Bladder microvascular endothelial cell (primary cell): ENCODE measurements at places on chromosomes 12 and 14. TPM values are rescaled to one million over a fixed set of nuclear protein-coding genes. Genes with fewer than 3 reads are reported as not detected.

WNT1 gene
- total RNA-seq = not detected in 2 replicates

PLEKHD1 gene
- 0.06 TPM in 1 of 2 replicates, not detected in the other for total RNA-seq

CLEC6A gene
- total RNA-seq = not detected in 2 replicates

LGMN gene
- total RNA-seq = 51.0 and 75.7 TPM in 2 replicates

LRRC9 gene
- not detected in 2 replicates for total RNA-seq

GOLT1B gene
- 17.5 and 24.6 TPM in 2 replicates for total RNA-seq

CLBA1 gene
- total RNA-seq = 3.2 and 3.3 TPM in 2 replicates

TMTC1 gene
- total RNA-seq = 2.5 and 7.8 TPM in 2 replicates

DDN gene
- total RNA-seq = under 0.01 and 0.13 TPM in 2 replicates

PITPNM2 gene
- total RNA-seq = 7.6 and 20.2 TPM in 2 replicates

PLBD1 gene
- 0.38 and 1.3 TPM in 2 replicates for total RNA-seq

EXOC3L4 gene
- total RNA-seq = not detected in 2 replicates

RTL1 gene
- total RNA-seq = not detected in 2 replicates

SPRING1 gene
- 18.8 and 24.9 TPM in 2 replicates for total RNA-seq

EEF1AKMT3 gene
- total RNA-seq = 2.1 and 2.8 TPM in 2 replicates

GALNT9 gene
- 0.13 TPM in 1 of 2 replicates, not detected in the other for total RNA-seq

SMARCD1 gene
- 43.1 and 62.9 TPM in 2 replicates for total RNA-seq

HCAR1 gene
- total RNA-seq = under 0.01 TPM in 1 of 2 replicates, not detected in the other

KRT74 gene
- total RNA-seq = not detected in 2 replicates

TAS2R31 gene
- total RNA-seq = 1.3 and 9.3 TPM in 2 replicates

TEX52 gene
- total RNA-seq = not detected in 2 replicates

MUCL1 gene
- total RNA-seq = not detected in 2 replicates

PPP1R1A gene
- total RNA-seq = not detected in 2 replicates

GLT1D1 gene
- total RNA-seq = not detected in 2 replicates

KRT3 gene
- total RNA-seq = not detected in 2 replicates

SENP1 gene
- total RNA-seq = 7.3 and 14.3 TPM in 2 replicates

FOXN4 gene
- not detected in 2 replicates for total RNA-seq

KIF26A gene
- total RNA-seq = 7.0 and 18.6 TPM in 2 replicates

SLC41A2 gene
- 5.5 and 17.8 TPM in 2 replicates for total RNA-seq

PIWIL1 gene
- total RNA-seq = not detected in 2 replicates

CCDC175 gene
- not detected in 2 replicates for total RNA-seq

HOXC4 gene
- not detected in 2 replicates for total RNA-seq

TOMM20L gene
- not detected in 2 replicates for total RNA-seq

PCED1B gene
- total RNA-seq = 0.06 and 0.32 TPM in 2 replicates

GDF3 gene
- total RNA-seq = 0.06 and 0.16 TPM in 2 replicates

GPR162 gene
- total RNA-seq = 0.50 and 1.5 TPM in 2 replicates

SPX gene
- total RNA-seq = 0.06 and 0.16 TPM in 2 replicates

C14orf39 gene
- total RNA-seq = not detected in 2 replicates

KLHL33 gene
- under 0.01 TPM in 2 replicates for total RNA-seq

PAPLN gene
- 7.8 and 73.1 TPM in 2 replicates for total RNA-seq

TESPA1 gene
- total RNA-seq = not detected in 2 replicates

TROAP gene
- 5.3 and 12.5 TPM in 2 replicates for total RNA-seq

KCNC2 gene
- total RNA-seq = 0.32 TPM in 1 of 2 replicates, not detected in the other

FAIM2 gene
- not detected in 2 replicates for total RNA-seq

MDM1 gene
- total RNA-seq = 5.7 and 10.6 TPM in 2 replicates

FBXL14 gene
- 10.7 and 17.1 TPM in 2 replicates for total RNA-seq

CBLN3 gene
- total RNA-seq = 1.5 and 3.0 TPM in 2 replicates

ACIN1 gene
- 48.9 and 102 TPM in 2 replicates for total RNA-seq

LEMD3 gene
- 18.0 and 29.1 TPM in 2 replicates for total RNA-seq

KCNH5 gene
- not detected in 2 replicates for total RNA-seq
